ENCODE measurements at places on chromosomes 3 and 15. TPM values are rescaled to one million over a fixed set of nuclear protein-coding genes. Genes with fewer than 3 reads are reported as not detected.

GRCh38 chr15:63523306-63523990 is 19.1 kb downstream of the USP3 start:
- no peak for DNase-seq

DNA sequence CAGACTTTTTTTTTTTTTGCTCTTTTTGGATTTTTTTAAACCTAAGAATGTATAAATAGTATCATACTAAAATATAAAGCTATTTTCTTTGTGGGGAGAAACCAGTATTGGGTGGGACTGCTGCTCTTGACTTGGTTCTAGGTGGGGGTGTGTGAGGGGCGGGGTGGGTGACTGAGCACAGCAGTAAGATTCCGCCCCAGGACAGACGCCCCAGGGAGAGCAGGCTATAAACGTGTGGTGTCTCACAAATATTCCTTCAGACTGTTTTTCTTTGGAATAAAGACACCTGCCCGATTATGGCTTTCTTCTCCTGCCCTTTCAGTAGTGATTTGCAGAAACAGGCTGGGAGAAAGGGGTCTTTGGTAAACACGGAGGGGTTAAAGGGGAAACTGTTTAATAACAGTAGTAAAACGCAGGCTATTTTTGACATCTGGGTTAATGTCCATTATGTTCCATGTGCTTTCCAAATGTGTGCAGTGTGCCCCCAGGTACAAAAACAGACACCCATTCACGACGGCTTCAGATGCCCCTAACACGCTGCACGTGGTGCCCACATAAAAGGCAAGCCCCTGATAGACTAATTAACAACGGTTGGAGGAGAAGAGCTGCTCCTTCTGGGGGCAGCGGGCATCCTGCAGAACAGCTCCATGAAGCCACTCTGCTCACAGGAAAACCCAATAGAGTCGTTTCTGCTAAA is 28.6 kb upstream of the WNT5A start:
- no peak for DNase-seq

GRCh38 chr3:38314112-38314763 is 32.1 kb downstream of the SLC22A14 start:
- no peak for DNase-seq

Gene CLSTN2
- total RNA-seq, result 32.2 TPM

GRCh38 chr3:54819946-54820345 is 107.9 kb downstream of the LRTM1 start:
- DNase-seq, result no peak

Gene LRRIQ4
- not detected for total RNA-seq

GRCh38 chr15:73282567-73283365 is 86.0 kb downstream of the HCN4 start:
- no peak for DNase-seq
